Glutamatergic neuron (in vitro differentiated cells): ENCODE measurements at places on chromosomes 12 and 14. TPM values are rescaled to one million over a fixed set of nuclear protein-coding genes. Genes with fewer than 3 reads are reported as not detected.

- DNase-seq, result no peak
These were observed 60.8 kb upstream of the REP15 start for GRCh38 chr12:27635349-27635972.

DNA sequence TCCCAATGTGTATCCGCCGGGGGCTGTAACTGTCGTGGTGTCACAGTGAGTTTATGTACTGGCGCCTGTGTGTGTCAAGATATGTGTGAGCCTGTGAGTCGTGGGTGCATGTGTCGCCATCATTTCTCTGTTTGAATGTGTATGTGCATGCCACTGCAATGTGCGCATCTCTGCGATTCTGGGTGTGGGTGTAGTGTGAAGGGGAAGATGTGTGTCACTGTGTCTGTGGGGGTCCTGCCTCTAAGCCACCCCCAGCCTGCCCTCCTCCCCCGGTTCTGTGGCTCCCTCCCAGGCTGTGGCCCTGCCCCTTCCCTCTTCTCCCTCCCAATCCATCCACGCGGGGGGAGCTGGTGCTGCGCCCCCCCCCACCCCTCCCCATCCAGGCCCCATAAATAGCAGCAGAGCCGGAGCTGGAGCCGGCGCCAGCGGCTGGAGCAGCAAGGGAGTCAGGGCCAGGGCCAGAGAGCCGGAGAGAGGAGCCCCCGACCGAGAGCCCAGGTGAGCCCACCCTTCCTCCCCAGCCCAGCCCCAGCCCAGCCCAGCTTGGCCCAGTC is at the start of gene CPNE6:
TSS of gene CPNE6 (plus strand) at position 419 of the 554 bp plus-strand sequence. CDS start 1,375 bp downstream, outside the sequence.
- DNase-seq, result no peak

- peak; percentile 87 for DNase-seq
These were observed at the start of gene NDRG2 for GRCh38 chr14:21024585-21025370. Gene NDRG2 (minus strand): TSS chr14:21025061. CDS start chr14:21023315, 1,746 bp downstream.

Gene PTPN21
- total RNA-seq, result 63.0 TPM

DNA sequence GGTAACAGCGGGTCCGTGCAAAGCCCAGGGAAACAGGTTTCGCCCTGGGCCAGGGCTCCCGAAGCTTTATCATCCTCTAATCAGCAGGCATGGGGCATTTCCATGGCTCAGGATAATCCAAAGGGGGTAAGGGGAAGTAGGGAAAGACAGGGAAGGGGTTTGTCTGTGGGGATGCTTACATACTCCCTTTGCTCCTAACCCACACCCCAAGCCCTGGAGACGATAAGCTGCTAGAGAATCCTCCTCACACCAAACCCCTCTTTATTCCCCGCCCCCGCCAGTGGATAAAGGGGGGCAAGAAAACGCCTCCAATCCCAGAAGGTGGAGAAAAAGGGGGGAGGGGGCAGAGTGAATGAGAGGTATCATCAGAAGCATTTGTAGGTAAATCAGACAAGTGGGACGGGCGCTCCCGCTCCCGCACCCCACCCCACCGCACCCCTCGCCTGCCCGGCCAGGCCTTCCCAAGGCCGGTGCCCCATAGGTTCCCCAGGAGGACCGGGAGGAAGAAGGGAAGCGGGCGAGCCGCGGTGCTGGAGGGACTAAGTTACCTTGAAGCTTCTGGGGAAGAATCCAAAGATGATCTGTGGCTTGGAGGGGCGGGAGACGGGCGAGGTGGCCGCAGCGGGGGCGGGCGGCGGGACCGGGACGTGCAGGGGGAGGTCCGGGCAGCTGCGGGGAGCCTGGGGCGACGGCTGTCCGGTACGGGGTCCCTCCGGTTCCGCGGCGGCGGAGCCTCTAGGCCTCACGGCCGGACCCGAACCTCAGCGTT is 762 bp downstream of the PPP2R5E start:
- peak; percentile 53 for DNase-seq

DNA sequence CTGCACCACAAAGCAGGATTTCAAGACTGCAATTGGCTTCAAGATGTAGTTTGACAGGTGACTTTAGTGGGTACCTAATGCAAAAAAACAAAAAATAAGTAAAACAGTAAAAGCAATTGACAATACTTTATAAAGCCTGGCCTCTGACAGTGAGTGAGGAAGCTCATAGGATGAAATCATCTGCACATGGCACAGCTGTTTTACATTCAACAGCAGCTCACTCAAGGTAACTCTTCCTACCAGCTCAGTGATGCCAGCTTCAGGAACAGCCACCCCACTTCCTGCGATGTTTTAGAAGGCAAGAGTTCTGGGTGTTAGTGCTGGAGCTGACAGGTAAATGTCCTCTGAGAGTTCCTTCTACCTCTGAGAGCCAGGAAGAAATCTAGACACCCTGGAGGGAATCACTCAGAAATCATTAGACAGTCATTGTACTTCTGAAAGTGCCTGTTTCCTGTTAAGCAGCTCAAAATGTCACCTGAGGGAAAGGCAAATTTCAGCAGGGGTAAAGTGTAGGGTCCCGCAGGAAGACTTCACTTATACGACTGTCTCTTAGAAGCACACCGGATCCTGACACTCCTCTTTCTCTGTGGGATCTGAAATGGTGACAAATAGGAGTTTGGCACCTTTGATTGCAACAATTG is 99.9 kb downstream of the FOXN3 start:
- DNase-seq, result no peak

DNA sequence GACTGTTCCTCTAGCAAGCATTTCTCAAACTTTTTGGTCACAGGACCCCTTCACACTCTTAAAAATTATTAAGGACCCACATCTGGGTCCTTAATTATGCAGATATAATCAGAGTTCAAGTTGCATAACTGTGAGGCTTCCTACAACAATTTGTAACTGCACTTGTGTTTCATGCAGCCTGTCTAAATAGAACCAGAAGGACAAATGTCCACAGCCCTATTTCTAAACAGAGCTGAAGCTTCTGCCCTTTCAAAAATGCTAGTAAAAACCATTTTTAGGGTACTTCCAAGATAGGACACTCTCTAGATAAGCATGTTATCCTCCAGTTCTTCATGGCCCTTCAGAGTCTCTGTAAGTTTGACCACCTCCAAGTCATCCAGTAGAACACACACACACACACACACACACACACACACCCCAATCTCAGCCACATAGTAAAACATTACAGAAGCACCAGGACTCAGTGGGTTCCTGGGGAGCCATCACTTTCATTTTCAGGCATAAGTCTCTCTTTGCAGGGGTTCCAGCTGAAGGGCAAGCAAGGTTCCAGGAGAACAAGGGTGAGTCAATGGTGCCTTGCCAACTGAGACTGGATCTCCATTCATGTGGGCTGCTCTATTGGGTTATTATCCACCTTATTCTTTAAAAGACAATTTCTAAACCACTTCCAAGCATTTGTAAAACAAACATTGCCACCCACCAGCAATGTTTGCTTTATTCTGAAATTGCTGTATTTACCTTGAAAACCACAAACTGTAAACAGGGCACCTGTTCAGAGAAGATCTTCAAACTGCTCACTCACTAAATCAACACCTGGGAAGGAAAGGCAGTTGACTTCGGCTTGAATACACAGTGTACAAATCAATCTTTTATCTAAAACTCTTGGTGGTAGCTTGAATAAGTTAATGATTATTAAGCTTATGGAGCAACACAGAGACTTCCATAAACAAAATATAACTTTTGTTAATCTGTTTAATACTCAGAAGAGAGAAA is 64.1 kb downstream of the ITPR2 start:
- no peak for DNase-seq

Gene ITGA7
- total RNA-seq, result 156 TPM

Gene FAM216A
- 21.7 TPM for total RNA-seq

Gene PRIM1
- total RNA-seq, result 11.3 TPM

DNA sequence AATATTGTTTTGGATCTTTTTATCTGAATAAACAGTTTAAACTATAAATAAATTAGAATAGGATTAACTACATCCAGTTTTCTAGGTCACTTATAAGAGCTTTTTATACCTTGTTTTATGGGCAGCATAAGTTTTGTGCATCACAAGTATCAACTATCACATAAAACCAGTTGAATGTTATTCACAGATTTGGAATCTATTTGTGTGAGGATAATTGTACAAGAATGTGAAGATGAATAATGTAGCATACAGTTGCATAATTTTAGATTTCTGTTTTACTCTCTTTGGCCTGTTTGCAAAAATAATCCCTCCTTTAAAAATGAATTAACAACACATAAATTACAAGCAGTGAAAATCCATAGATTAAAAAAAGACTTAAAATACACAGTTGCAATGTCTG is 88.8 kb downstream of the SCFD1 start:
- no peak for DNase-seq

DNA sequence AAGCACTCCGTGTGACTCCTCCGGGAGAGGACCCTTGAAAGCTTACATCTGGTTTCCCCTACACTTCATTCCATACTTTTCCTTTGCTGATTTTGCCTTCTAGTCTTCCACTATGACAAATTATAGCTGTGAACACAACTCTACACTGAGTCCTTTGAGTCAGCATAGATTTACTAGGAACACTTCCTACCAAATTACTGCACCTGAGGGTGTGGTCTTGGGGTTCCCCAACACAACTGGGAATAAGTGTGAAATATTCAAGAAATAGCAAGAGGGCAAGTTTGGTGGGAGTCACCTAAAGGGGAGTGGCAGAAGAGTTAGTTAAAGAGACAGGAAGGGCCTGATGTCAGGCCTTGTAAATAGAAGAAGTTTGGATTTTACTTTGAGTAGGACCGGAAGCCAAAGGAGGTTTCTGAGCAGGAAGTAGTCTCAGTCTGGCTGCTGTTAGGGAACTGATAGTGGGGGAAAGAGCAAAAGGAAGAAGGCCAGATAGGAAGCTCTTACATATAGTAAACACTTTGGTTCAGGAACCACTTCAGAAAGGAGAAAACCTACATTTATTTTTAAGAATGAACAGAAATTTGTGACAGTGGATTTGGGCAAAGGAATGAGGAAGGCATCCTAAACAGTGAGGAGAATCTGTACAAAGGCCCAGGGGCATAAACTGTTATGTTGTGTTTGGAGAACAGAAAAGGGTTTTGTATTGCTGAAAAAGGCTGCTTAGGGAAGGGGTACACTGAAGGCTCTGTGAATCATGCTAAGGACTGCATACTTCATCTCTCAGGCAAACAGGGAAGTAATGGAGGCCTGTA is 14.2 kb downstream of the SEL1L start:
- DNase-seq, result no peak

GRCh38 chr12:52568111-52568510 is 5.5 kb downstream of the KRT74 start:
- no peak for DNase-seq

- DNase-seq, result no peak
These were observed 214.6 kb downstream of the ATXN7L3B start for GRCh38 chr12:74752215-74752614.

Gene INSM2
- total RNA-seq, result 21.7 TPM

- DNase-seq, result no peak
These were observed 15.1 kb downstream of the APPL2 start for GRCh38 chr12:105220929-105221290.

DNA sequence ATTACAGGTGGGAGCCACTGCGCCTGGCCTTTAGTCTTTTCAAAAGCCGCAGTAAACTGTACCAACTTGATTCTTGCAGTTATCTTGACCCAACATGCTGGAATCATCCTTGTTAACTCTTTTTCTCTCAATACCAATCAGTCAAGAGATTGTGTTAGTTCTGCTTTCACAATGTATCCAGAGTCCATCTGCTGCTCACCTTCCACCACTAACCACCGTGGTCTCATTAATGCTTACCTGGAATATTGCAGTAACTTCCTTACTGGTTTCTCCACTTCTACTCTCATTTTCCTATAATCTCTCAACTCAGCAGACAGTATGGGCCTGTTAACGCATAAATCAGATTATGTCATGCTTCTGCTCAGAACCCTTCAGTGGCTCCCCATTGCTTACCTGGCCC is 62.2 kb downstream of the VEZT start:
- no peak for DNase-seq

DNA sequence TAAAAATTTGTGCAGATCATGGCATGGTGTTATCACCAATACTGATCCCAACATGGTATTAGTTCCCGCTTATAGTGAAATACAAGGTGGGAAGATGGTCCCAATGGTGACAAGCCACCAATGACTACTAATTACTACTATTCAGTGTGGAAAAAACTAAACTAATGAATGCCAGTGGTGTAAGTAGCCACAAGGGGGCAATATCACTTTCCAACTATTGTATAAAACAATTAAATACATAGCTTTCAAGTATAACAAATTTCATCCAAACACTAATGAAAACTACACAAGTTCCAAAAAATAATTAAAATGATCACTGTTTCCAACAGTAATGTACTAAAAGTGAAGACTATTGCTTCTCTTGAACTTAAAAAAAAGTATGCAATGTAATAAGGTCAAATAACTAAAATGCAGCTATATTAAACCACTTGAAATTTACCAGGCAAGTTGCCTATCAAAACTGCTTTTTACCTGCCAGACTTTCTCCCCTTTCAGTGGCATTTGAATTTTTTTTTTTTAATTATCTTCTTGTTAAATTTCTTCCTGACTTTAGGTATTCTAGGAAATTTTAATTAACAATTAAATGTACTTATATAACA is 58.0 kb downstream of the PAPLN start:
- no peak for DNase-seq

Gene AMN
- 0.34 TPM for total RNA-seq

DNA sequence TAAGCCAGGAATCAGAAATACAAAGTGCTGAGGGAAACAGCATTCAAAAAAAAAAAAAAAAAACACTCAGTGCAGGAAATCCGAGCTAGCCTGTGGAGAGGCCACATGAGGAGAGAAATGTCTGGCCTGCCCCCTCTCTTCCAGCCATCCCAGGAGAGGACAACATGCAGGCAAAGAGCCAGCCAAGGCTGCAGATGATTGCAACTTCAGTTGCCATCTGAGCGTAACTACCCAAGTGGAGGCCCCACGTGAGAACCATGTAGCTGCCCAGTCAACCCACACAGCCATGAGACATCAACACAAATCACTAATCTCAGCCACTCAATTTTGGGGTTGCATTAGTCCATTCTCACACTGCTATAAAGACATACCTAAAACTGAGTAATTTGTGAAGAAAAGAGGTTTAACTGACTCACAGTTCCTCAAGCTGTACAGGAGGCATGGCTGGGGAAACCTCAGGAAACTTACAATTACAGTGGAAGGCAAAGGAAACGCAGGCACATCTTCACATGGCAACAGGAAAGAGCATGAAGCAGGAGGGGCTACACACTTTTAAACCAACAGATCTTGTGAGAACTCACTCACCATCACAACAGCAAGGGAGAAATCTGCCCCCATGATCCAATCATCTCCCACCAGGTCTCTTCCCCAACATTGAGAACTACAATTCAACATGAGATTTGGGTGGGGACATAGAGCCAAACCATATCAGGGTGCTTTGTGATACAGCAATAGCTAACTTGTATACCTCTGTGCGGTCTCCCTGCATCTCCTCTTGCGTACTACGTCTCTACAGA is 161.1 kb downstream of the PIWIL1 start:
- no peak for DNase-seq

- DNase-seq, result no peak
These were observed 20.6 kb downstream of the RDH12 start for GRCh38 chr14:67722293-67722692.
